ENCODE measurements at places on chromosomes 6 and 20. TPM values are rescaled to one million over a fixed set of nuclear protein-coding genes. Genes with fewer than 3 reads are reported as not detected.

LTA gene
- polyA plus RNA-seq, result 17.1 TPM

MYLIP gene
- 241 TPM for polyA plus RNA-seq

PRSS35 gene
- polyA plus RNA-seq, result not detected

LMBRD1 gene
- polyA plus RNA-seq, result 83.1 TPM

RAMACL gene
- 0.30 TPM for polyA plus RNA-seq

MYO6 gene
- not detected for polyA plus RNA-seq

TMEM181 gene
- 1.9 TPM for polyA plus RNA-seq

DOK5 gene
- not detected for polyA plus RNA-seq

SAMD10 gene
- 2.0 TPM for polyA plus RNA-seq

DNA sequence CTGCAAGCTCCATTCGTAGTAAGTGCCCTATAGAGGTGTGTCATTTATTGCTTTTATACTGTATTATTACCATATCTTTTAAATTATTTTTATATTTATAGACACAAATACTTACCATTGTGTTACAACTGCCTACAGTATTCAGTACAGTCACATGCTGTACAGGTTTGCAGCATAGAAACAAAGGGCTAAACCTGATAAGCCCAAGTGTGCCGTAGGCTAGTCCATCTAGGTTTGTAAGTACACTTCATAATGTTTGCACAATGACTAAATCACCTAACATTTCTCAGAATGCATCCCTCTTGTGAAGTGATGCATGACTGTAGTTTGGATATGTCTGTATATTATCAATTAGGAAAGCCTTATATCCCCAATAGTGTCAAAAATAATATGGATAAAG is 122.8 kb downstream of the CLVS2 start:
- DNase-seq, result no peak
- no peak overlapping the region for H3K27ac ChIP-seq
- no peak overlapping the region for H3K4me3 ChIP-seq
- no peaks in the 10 kb centered on the region for H3K36me3 ChIP-seq
- H3K4me1 ChIP-seq, result no peaks in the 10 kb centered on the region
- no peaks in the 10 kb centered on the region for H3K27me3 ChIP-seq

- H3K36me3 ChIP-seq, result peaks cover 13% of the 10 kb centered on the region
- no peak overlapping the region for H3K4me3 ChIP-seq
- no peaks in the 10 kb centered on the region for H3K27me3 ChIP-seq
- no peak for DNase-seq
Measured at GRCh38 chr6:155309150-155309549, 5.1 kb downstream of the TFB1M start.

GRCh38 chr6:110710115-110710514 is 105.2 kb downstream of the CDK19 start:
- peaks cover 21% of the 10 kb centered on the region for H3K4me1 ChIP-seq
- no peak for DNase-seq
- H3K4me3 ChIP-seq, result no peak overlapping the region
- no peak overlapping the region for H3K27ac ChIP-seq

DNA sequence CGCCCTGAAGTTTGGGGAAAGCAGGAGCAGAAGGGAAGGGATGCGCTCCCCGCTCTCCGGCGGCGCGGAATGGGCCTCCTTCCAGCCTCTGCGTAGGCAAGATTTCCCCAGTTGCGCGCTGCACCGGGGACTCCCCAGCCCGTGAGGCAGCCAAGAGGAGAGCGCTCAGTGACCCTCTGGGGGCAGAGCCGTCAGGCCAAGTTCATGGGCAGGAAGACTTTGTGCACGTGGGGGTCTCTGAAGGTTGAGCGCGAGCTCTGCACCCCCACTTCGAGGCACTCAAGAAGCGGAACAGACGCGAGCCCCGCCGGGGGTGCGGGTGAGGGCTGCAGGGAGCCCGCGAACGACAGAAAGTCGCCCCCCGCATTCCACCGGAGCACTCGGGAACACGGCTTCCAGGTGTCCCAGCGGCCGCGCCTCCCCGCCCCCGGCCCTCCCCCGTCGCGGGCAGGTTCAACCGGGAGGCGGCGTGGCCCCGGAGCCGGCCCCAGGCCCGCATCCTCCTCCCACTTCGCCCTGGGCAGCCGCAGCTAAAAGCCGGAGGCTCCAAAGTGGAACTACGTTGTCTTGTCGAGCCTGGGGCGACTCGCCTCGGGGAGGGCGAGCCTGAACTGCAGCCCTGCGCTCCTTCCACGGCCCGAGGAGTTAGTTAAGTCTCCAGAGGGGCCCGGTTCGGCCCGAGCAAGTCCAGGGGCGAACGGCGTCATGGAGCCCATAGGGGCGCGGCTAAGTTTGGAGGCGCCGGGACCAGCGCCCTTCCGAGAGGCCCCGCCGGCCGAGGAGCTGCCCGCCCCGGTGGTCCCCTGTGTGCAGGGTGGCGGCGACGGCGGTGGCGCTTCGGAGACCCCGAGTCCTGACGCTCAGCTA is at the start of gene PPP1R3G:
PPP1R3G (plus strand) TSS at position 561 of the 867 bp plus-strand sequence; CDS start at position 706, 145 bp downstream.
- H3K4me1 ChIP-seq, result peaks cover 5% of the 10 kb centered on the region
- H3K36me3 ChIP-seq, result no peaks in the 10 kb centered on the region
- peak; percentile 2 for DNase-seq
- H3K27ac ChIP-seq, result no peak within 1 kb of the TSS

GRCh38 chr20:22795433-22795832 is 211.1 kb upstream of the FOXA2 start:
- H3K36me3 ChIP-seq, result no peaks in the 10 kb centered on the region
- H3K27me3 ChIP-seq, result no peaks in the 10 kb centered on the region
- DNase-seq, result no peak
- H3K27ac ChIP-seq, result no peak overlapping the region
- no peaks in the 10 kb centered on the region for H3K4me1 ChIP-seq

DNA sequence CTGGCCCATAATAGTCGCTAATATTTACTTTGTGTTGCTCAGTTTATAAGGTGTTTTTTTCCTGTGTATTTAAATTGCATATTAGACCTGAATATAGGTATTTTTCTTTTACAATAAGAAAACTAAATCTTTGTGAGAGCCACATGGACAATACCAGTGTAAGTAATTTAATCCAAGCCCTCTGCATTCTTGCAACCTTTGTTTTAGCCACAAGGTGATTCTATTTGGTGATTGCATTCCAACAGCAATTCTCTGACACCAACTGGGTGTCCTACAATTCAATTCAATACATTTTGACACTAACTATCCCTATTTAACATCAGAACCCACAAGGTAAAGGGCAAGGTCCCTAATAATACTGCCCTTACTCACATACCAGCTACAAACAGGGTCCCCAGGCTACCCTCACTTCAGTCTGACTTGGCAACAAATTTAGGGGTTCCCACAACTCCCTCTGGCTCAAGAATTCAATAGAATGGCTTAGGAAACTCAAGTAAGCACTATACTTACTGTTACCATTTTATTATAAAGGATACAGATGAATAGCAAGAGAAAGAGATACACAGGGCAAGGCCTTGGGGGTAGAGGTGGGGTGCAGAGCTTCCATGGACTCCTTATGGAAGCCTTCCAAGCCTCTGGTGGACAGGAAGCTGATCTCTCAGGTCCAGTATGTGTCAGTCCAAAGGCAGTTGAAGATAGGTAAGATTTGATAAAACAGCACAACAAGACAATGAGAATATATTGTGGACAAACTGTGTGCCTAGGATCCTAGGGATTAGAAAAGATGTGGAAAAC is 169.3 kb downstream of the CD83 start:
- no peak for DNase-seq
- no peak overlapping the region for H3K4me3 ChIP-seq
- H3K36me3 ChIP-seq, result peaks cover 6% of the 10 kb centered on the region
- H3K4me1 ChIP-seq, result peaks cover 54% of the 10 kb centered on the region
- H3K27ac ChIP-seq, result no peak overlapping the region

DNA sequence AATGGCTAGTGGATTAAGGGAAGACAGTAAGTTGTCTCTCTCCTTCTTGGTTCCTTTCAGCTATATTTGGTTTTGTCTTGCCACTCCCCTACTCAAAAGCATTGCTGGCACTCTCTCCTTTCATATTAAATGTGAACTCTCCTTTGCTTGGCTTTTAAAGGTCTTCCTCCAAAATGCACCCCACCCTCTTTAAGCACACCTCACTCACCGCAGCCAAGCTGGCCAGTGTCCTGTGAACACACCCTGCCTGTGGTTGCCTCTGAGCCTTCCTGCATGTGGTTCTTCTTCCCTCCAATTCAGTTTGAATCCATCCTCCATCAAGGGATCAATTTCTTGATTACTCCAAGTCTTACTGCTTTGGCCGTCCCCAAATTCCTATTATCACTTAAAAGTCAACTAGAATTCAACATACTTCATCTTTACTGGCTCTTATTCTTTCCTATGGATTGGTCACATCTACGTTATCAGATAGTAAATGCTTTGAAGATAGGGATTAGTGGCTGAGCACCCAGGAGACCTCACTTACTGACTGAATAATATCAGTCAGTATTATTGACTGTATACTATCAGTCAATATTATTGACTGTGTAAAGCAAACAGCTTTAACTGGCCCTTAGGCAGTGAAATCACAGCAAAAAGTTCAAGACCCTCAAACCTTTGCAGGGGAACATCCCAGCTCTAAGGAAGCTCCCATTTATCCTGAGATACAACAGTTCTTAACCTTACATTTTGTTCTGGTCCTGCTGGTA is 41.6 kb upstream of the SPDEF start:
- peaks cover 30% of the 10 kb centered on the region for H3K4me1 ChIP-seq
- no peaks in the 10 kb centered on the region for H3K36me3 ChIP-seq
- H3K27me3 ChIP-seq, result no peaks in the 10 kb centered on the region
- no peak for DNase-seq
- H3K27ac ChIP-seq, result peak overlapping the region; percentile 52

DNA sequence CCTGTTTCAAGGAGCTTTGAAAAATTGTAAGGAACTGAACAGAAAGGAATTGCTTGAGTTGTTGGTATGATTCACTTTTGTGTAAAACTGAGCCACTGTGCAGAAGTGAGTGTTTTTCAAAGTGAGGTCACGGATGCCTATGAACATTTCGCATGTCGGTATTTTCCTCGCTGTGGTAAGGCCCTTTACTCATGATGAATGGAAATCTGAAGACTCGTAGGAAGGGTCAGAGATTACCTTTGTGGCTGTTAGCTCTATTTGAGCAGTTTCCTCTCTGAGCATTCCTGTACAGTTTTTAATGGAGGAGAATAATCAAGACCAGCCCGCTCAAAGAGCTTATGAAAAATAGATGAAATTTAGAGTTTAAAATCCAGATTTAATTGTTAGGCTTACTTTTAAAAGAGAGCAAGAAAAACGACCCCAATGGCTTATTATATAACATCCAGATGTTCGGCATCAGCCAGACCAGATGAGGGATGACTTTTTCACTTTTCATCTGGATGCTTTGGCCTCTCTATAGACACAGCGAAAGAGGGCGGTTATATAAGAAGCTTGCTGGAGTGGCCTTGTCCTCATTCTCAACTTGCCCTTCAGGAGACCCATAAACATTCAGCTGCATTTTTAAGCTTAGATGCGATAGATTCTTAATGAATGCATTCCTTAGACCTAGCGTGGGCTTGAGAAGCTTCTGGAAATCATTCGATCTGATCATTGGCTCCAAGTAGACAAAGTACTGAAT is 99.5 kb downstream of the CD83 start:
- peaks cover 86% of the 10 kb centered on the region for H3K4me1 ChIP-seq
- H3K4me3 ChIP-seq, result peak overlapping the region; percentile 17
- H3K36me3 ChIP-seq, result no peaks in the 10 kb centered on the region
- no peak for DNase-seq
- no peaks in the 10 kb centered on the region for H3K27me3 ChIP-seq

GRCh38 chr20:40960521-40960956 is 68.1 kb upstream of the TOP1 start:
- H3K4me1 ChIP-seq, result peaks cover 13% of the 10 kb centered on the region
- H3K4me3 ChIP-seq, result no peak overlapping the region
- H3K27ac ChIP-seq, result no peak overlapping the region
- DNase-seq, result no peak
- H3K27me3 ChIP-seq, result no peaks in the 10 kb centered on the region
- H3K36me3 ChIP-seq, result no peaks in the 10 kb centered on the region

DNA sequence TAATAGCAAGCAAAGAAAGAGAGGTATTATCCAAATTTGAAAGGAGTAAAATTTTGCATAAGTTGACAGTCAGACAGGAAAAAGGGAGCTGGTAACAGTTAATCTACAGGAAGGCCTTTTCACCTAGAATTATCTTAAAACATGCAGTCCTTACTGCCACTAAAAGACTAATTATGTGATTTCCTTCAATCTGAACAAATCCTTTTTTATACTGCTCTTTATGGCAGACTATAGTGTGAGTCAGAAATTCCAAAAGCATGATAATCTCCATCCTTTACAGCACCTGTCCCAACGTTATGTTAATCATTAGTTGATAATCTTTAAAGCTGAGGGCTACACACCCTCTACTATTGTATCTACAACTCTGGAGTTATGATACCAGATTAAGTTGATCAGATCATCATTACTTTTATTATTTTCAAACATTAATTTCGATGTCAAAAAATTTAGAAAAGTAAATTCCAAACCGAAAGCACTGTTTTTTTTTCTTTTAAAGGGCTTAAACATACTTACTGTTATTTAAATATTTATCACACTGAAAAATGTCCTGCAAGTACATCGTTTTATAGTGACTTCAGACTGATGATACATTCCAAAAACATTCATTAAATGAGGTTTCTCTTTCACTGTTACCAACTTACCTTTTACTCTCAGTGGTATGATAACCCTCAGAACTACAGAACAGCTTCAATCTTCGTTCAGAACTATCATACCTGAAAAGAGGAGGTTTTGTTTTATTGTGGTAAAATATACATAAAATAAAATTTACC is 33.2 kb upstream of the AKAP7 start:
- no peaks in the 10 kb centered on the region for H3K4me1 ChIP-seq
- H3K36me3 ChIP-seq, result no peaks in the 10 kb centered on the region
- no peak for DNase-seq
- H3K27me3 ChIP-seq, result no peaks in the 10 kb centered on the region
- no peak overlapping the region for H3K27ac ChIP-seq
- no peak overlapping the region for H3K4me3 ChIP-seq

DNA sequence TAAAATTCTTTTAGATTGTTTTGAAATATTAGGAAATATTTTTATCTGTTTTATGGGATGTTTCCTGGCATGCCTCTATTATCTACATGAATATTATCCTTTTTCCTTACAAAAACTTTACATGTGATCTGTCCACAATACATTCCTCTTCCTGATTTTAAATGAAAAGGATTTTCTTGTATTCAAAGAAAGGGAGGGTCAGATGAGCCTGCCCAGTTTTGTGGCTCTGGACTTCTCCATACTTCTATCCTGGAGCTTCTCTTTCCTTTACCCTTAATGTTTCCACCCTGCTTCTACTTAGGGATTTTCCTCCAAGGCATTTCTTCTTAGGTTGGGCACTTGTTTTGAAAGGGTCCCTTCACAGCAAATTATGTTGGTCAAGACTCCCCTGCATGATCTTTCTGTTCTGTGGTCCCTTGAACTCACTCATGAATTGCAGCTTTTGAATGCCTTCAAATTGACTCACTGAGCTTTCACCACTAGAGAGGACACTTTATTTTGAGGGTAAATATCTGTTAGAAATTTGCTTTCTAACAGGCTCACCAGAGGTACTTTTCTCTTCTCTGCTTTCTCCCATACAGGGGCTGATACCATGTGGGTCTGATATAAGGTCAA is 104.9 kb downstream of the CENPW start:
- H3K27me3 ChIP-seq, result no peaks in the 10 kb centered on the region
- no peak for DNase-seq
- no peaks in the 10 kb centered on the region for H3K4me1 ChIP-seq
- H3K27ac ChIP-seq, result no peak overlapping the region
- no peaks in the 10 kb centered on the region for H3K36me3 ChIP-seq

Measured in naive B cell (primary cell).